ENCODE measurements at places on chromosomes 5 and 9.

DNA sequence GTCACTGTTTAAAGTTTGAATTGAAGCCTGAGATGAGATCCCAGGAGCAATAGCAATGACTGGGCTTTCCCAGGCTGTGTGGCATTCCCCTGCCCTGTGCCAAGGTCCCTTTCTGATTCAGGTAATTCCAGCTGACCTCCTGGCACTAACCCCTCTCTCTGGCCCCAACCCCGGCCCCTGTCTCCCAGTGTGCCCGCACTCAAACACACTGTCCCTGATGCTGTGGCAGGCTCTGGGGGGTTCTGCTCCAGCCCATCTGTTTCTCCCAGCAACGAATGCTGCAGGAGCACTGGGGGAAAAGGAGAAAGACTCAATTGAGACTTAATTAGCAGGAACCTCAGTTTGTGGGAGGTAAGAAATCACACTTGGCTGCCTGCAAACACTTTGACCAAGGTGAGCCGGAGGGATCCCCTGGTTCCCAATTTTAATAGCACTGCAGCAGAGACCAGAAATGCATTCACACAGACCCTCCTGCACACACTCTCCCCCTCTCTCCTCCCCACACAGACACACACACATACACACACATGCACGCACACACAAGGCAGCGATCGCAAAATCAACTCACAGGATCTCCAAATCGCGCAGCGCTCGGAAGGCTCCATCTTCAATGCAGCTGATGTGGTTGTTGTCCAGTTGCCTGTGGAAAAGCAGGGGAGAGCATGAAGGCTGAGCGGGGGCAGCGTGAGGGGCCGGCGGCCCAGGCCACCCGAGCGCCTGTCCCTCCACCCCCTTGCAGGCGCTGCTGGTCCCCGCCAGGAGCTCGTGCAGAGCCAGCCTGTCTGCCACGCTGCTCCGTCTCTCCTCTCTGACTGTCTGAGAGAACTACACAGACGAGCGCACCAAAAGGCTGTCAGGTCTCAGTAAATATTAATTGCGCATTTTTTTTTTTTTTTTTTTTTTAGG lies 265.1 kb upstream of the PANK3 start:
- DNase-seq, result no peak

DNA sequence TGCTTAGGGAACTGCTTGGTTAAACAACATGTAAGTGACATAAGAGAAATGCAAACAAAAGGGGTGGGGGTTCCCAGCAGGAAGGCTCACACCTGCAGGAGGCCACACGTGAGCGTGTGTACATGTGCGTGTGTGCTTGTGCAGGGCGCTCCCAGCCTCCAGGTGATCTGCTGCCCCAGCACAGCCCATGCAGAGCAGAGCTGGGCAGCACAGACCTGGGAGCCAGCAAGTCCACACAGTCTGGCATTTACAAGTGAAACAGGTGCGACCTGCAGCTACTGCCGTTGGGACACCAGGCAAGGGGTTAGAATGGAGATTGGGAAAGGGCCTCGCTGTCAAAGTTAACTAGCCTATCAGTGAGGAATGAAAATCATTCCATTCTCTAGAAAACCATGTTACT lies 41.8 kb downstream of the GRAMD2B start:
- no peak for DNase-seq

GRCh38 chr9:129330711-129331492 lies 152.8 kb upstream of the IER5L start:
- no peak for DNase-seq

- DNase-seq, result no peak
Measured at GRCh38 chr9:135416664-135417290, 62.8 kb upstream of the PPP1R26 start.

GRCh38 chr9:26459959-26460358 lies 432.6 kb downstream of the CAAP1 start:
- DNase-seq, result no peak

- DNase-seq, result no peak
Measured at GRCh38 chr5:140398379-140398811, 3.2 kb upstream of the ANKHD1 start.
